ENCODE measurements at places on chromosomes 3 and 15.
A peak's percentile ranks its signal among the peaks of the same experiment; 100 is the strongest.

- DNase-seq: no peak
Observed at GRCh38 chr15:81330366-81331090, 6.6 kb upstream of the STARD5 start.

- peak; percentile 12 for DNase-seq
Observed at GRCh38 chr15:83066034-83066733, 868 bp downstream of the BTBD1 start.

GRCh38 chr3:112751061-112751460 is 95.6 kb downstream of the CD200R1L start:
- DNase-seq: no peak

DNA sequence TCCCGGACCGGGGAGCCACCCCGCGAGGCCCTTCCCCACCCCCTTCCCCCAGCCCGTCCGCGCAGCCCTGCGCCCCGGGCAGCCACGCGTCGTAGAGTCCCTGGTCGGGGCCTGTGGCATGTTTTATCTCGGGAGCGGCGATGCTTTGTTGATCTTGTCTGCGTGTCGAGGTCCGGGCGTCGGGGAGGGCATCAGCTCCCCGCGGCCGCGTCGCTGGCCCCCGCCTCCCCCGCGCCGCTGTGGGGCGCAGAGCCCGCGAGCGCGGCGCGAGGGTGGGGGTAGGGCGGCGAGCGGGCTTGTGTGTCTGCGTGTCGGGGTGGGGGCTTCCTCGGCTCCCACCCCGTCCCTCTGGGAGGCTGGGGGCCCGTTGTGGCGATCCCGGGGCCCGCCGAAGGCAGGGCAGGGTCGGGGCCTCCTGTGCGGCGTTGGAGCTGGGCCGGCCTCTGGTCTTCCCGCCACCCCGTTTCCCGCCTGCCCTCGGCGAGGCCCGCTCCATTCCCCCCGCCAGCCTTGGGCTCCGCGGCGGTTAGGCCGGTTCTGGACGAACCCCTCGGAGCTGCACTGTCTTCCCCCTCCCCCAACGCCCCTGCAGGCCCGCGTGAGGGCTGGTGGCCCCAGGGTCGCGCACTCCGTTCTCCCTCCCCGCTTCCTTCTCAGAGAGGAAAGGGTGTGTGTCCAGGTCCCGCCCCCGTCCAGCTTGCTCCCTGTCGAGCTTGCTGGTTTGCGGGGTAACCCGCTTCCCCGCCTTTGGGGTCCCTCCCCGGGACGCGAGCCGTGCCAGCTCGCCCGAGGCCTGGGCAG is 695 bp downstream of the GMPS start:
- no peak for DNase-seq

GRCh38 chr3:68306571-68306970 is 625.8 kb downstream of the TAFA4 start:
- peak; percentile 40 for DNase-seq

DNA sequence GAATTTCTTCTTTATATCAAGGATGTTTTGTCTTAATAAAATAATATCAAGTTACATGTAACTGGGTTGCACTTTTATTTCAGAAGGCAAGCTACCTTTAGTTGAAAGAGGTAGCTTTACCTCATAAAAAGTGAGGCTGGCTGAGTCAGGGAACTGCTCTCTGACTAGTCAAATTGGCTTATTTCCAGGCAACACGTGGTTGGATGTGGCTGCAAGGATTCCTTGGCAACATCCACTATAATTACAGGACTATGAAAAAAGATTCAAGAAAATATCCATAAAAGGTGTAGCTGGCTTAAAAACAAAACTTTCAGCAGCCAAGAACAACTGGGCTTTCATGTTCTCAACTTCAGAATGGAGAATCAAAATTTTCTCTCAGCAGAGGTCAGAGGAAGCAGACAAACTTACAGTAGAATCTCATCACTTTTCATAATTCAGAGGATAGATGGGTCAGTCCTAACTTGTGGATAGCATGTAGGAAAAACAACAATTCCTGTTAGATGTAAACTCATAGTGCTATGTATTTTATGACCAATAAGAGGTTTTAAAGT is 779.1 kb downstream of the MECOM start:
- no peak for DNase-seq

- DNase-seq: no peak
Observed at GRCh38 chr15:63365273-63365680, 16.4 kb downstream of the CA12 start.

DNA sequence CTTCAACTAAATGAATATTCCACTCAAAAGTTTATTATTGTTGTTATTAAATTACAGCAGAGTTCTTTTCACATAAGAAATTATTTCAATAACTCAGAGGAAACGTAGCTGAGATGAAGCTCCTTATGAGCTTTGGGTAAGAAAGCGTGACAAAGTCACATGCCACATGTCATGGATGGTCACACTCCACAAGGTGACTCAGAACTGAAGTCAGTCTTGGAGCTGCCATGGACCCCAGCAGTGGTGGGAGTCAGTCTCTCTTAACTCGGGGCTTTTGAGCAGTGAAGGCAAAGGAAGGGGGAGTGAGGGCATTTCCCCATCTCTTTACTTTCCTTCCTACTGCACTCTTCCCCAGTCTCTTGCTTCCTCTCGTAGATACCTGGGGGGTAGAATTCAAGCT is 87.5 kb upstream of the FAM3D start:
- no peak for DNase-seq

DNA sequence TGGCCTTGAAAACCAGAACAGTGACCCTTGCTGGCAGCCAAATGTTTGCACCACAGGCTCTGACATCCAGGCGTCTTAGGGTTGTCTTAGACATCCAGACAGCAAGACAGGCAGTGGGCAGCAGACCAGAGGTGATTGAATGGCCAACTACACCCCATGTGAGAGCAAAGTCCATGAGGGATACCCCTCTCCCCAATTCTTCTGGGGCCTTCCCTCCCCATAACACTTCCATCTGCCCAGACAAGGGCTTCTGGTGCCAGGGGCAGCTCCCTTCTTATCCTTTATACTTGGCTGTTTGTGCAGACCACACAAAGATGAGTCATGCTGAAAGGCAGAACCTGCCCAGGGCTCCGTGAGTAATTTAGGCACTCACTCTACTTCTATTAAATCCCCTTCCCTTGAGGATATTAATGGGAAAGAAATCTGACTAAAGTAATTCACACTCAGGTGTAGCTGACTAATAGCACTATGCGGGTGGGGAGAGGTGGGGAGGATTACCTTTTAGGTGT is 257.9 kb downstream of the UACA start:
- DNase-seq: no peak

DNA sequence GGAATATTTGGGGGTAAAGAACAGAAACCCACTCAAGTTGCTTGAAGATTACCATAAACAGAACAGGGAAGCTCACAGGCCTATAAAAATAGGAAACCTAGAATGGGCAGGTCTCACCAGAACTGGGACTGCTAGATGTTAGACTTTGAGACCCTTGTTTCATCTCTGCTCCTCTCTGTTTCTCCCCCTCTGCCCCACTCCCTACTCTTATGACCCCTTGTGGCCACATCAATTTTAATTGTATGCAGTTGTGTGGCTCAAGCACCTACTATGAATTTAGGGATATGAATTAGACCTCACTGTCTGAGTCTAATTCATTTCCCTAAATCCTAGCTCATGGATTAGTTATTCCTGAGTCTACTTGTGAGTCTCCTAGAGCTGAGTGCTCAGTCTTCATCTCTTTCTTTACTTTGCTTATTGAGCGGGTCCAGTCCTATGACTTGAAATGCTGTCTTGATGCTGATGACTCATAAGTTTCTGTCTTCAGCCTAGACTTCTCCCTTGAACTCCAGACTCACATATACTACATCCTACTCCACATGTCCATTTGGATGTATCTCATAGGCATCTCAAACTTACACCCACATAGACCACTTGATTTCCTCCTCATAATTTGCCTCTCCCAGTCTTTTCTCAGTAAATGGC is 78.7 kb downstream of the ITPR1 start:
- DNase-seq: no peak

- no peak for DNase-seq
Observed at GRCh38 chr3:193673845-193674244, 80.8 kb downstream of the OPA1 start.

GRCh38 chr3:149751551-149751950 is 738 bp downstream of the COMMD2 start:
- DNase-seq: no peak

- DNase-seq: no peak
Observed at GRCh38 chr15:89243046-89243690, 611 bp upstream of the FANCI start.

- DNase-seq: no peak
Observed at GRCh38 chr3:171811295-171811912, 1.1 kb upstream of the PLD1 start.

DNA sequence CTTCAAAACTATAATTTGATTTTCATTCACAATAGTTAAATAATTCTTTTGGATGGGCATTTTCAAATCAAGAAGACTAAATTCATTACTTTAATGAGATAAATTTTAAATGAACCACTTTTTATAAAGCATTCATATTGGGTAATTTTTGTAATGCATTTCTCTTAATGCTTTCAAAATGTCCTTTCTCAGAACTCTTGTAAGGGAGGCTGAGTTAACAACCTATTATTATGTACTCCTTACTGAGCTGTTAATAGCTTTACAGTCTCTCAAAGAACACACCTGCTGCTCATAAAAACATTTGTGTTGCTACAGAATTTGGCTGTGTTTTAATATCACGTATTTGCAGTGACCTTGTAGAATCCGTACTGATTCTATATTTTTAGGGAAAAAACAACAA is 334.0 kb upstream of the ARL6 start:
- no peak for DNase-seq

- no peak for DNase-seq
Observed at GRCh38 chr3:138818185-138818860, 16.4 kb downstream of the PIK3CB start.

GRCh38 chr3:128266453-128266852 is 113.2 kb downstream of the EEFSEC start:
- no peak for DNase-seq

DNA sequence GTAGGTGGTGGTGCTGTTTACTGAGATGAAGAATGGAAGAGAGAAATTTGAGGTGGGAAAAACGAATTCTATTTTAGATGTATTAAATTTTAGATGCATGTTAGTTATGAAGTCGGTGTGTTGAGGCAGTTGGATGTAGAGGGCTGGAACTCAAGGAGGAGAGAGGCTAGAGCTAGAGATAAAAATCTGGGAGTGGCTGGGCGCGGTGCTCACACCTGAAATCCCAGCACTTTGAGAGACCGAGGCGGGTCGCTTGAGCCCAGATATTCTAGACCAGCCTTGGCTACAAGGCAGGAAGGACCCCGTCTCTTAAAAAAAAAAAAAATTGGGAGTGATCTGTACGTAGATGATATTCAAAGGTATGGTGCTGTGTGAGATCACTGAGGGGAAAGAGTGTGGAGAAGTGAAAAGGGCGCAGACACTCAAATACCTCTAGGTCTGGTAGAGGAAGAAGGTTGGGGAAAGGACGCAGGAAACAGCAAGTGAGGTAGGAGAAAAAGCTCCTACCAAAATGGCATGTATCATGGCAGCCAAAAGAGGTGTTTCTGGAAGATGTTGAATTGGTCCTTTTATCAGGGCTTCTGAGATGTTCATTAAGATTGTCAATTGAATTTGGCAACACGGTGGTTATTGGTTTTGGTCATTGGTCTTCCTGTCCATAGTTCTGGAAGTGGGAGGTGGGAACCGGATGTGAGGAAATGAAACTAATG is 1.8 kb downstream of the YEATS2 start:
- no peak for DNase-seq

DNA sequence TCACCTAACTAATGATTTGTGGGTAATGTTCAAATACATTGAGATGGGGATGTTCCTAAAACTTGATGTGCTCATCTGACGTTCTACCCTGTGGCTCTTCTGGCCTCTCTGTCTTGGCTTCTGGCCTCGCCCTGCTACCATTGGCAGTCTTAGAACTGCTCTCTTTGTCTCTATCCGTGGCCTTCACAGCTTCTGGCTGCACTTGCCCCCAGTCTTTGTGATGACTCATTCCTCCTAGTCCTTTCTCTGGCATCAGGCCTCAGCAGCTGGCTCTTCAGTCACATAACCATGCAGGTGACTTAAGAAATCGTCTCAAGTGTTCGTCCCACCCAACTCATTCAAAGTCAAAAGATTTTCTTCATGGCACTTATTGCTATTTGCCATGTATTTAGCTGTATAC is 188.1 kb downstream of the BBX start:
- no peak for DNase-seq

- no peak for DNase-seq
Observed at GRCh38 chr3:37174532-37175126, at the start of gene LRRFIP2. Gene LRRFIP2, minus strand, starts transcription at chr3:37174582. Its CDS starts 25,599 bp downstream, at chr3:37148983.

DNA sequence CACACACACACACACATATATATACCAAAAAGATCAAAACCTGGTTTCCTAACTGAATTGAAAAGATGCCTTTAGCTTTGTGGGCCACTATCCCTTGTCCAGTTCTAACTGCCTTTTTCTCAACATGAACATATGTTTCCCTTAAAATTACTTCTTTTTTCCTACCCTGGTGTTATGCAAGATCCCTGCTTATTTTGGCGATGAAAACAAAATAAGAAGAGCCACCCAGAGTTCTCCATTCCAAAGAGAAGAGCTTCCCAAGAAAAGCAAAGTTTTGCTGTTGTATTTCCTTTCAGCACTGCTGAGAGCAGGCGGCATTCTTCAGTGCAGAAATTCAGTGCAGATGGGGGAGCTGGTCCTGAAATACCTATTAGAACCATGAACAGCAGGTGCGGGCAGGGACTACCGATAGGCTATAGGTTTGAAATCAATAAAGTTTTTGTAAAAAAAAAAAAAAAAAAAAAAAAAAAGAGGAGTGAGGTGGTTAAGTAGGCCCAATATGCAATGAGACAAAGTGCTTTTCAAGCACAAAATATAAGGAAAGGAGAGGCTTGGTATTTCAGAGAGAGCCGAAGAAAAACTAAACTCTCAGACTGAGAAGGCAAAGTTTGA is 238.0 kb downstream of the FOXP1 start:
- DNase-seq: no peak

DNA sequence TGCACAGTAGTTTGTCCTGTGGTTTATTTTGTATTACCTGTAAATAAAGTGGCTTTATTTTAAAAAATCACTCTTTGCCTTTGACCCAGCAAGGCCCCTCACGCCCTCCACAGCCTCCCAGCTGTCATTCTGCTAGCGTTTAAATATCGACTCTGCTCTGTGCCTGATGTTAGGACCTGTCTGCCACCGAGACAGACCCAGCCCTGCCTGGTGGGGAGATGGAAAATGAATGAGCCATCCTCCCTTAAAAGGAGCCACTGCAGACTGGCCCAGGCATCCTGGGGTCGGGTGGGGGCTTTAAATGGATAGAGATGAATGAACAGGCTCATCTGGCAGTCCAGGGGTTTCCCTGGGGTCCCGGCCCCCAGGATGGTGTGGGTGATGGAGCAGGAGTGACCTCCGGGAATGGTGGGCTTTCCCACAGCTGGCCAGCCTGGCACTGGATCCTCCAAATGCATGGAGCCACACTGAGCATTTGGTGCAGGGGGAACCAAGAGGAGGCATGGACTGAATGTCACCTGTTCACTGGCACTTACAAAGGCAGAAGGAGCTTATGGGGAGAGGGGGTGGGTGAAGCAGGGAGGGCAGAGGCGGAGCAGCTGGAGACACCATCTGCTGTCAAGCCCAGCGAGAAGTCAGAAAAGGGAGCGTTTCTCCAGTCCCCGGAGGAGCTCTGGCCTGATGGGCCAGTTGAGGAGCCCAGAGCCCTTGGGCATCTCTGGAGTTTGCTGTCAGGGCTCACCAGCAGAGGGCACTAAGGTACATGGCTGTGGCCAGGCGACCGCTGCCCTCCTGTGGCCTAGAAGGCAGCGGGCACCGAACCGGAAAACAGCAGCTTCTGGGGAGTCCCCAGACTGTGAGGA is 11.9 kb downstream of the GRM2 start:
- DNase-seq: peak; percentile 29

Data from left renal pelvis (tissue), 4 donors.